ENCODE measurements at places on chromosomes 7 and 10.

- DNase-seq, result no peak
Observed at GRCh38 chr7:539731-540411, 20.2 kb upstream of the PDGFA start.

GRCh38 chr10:13890233-13891127, 303.7 kb downstream of the PRPF18 start:
- DNase-seq, result no peak

GRCh38 chr7:41930538-41931262, 227.8 kb upstream of the INHBA start:
- DNase-seq, result no peak

- no peak for DNase-seq
Observed at GRCh38 chr10:44991571-44991970, 9.2 kb upstream of the ZNF22 start.

DNA sequence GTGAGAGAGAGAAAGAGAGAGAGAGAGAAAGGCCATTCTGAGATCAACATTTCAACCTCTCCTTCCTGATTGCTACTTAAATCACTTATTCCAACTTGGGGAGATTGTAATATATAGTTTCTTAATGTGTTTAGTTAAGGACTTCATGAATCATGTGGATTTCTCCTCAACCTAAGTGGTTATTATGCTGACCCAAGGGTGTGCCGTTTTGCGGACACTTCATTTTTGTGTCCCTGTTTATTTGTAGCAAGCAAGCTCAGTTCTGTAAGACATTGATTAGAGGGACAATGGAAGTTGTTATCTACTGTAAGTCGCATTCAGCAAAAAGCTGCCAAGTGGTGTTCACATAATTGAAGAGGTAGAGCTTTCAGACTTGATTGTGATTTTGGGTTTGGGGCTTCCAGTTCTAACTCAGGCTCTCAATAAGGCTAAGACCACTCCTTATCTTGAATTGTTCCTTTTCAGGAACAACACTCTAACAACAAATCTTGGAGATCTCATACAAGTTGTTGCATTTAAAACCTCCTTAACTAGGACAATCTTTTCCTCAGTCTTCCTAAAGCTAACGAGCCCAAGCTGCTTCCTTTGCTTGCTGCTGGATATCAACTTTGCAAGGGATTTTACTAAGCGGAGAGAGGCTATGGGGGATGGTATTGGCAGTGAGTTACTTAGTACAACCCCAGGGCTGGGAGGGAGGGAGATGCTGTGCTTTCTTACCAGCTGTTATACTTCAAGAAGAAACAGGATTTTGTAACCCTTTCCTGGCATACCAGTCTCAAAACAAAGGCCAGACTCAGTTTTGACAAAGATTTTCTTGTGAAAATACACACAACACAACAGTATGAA, 19.8 kb upstream of the COL1A2 start:
- DNase-seq, result no peak

GRCh38 chr10:97376413-97376812, 24.7 kb downstream of the RRP12 start:
- no peak for DNase-seq

GRCh38 chr7:151632750-151633515, 113.2 kb upstream of the RHEB start:
- DNase-seq, result no peak
